ENCODE measurements at places on chromosomes 3 and 15. TPM values are rescaled to one million over a fixed set of nuclear protein-coding genes. Genes with fewer than 3 reads are reported as not detected.

Gene SERF2
- 1,942 TPM for polyA plus RNA-seq

Gene TMC3
- polyA plus RNA-seq = not detected

Gene DNAH12
- 0.77 TPM for polyA plus RNA-seq

Gene TNNC1
- 0.71 TPM for polyA plus RNA-seq

Gene ACP3
- not detected for polyA plus RNA-seq

Gene ECE2
- polyA plus RNA-seq = 3.1 TPM

Gene C3orf49
- not detected for polyA plus RNA-seq

Gene PLCH1
- polyA plus RNA-seq = 2.3 TPM
